ENCODE measurements at places on chromosomes 5 and 9.

DNA sequence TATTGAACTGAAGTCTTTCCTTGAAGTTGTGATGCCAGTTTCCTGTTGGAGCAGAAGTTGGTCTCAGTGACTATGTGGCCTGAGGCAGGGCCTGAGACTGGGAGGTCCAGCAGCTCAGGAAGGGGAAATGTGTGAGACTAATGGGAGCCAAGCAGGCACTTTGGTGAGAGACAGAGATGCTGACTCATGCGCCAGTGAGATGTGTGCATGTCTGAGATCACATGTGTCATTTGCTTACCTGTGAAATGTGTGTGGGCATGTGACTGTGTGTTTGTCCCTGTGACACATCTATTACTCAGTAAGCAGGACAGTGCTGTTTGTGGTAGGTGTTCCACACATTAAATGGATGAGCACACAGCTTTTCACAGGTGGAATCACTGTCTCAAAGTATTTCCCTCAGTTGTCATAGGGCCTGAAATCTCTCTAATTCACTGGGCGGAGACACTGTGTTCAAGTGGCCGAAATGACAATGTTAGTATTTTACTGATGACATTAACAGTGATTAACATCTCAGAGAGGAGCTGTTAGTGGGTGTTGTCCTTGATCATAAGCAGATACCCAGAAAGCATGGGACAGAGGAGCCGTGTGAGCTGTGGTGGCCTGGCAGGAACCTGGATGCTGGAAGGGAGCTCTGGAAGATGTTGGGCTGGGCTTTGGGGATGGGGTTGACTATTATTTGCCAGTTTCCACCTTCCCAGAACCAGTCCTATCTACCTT is 7.4 kb downstream of the NPR2 start:
- no peak for DNase-seq

DNA sequence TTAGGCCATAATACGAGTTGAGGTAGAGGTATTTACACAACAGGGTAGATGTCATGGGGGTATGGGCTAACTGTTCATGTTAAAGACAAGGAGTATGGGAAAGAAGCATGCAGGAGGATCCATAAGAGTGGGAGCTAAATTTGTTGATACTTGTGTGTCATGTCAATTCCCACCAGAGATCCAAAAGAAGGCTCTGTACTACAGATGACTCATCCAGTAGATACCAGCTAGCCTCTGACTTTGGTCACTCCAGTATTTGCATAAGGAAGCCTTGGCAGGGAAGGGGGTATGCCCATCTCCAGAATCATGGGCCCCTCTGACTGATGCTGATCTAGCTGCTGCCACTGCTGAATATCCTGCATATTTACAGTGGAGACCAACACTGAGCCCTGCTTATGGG is 743.7 kb upstream of the GRAMD2B start:
- no peak for DNase-seq

DNA sequence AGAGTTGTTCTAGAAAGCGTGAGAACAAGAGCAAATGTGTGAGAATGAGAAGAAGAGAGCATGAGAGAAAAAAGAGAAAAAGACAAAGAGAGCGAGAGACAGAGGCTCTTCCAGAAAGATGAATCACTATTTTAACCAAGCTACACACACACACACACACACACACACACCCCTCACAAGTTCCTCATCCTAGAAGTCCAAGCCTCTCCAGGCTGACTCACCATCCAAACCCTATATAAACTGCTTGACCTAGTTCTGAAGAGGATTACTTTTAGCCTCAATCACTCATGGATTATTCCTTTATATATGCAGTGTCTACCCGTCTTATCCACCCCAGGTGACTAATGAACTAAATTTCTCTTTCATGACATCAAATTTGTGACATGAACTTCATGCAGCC is 37.6 kb downstream of the C9orf57 start:
- no peak for DNase-seq

DNA sequence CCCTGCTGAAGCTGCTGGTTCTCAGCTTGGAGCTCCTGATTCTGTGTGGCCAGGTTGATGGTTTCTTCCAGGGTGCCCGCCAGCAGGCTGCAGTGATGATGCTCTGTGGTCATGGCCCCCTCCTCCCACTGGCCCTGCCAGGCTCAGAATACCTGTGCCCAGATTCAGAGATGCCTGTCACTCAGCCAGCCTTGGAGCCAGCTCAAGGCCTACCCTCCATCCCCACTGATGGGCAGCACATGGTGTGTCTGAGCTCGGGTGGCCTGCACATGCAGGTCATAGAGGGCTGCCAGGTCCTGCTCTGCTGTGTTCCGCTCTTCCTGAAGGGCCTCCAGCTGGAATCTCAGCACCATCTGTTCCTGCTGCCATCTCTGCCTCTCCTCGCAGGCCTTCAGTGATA is 5.4 kb downstream of the SLC35A4 start:
- DNase-seq = no peak

GRCh38 chr9:124038239-124038638 is 26.7 kb downstream of the LHX2 start:
- no peak for DNase-seq

DNA sequence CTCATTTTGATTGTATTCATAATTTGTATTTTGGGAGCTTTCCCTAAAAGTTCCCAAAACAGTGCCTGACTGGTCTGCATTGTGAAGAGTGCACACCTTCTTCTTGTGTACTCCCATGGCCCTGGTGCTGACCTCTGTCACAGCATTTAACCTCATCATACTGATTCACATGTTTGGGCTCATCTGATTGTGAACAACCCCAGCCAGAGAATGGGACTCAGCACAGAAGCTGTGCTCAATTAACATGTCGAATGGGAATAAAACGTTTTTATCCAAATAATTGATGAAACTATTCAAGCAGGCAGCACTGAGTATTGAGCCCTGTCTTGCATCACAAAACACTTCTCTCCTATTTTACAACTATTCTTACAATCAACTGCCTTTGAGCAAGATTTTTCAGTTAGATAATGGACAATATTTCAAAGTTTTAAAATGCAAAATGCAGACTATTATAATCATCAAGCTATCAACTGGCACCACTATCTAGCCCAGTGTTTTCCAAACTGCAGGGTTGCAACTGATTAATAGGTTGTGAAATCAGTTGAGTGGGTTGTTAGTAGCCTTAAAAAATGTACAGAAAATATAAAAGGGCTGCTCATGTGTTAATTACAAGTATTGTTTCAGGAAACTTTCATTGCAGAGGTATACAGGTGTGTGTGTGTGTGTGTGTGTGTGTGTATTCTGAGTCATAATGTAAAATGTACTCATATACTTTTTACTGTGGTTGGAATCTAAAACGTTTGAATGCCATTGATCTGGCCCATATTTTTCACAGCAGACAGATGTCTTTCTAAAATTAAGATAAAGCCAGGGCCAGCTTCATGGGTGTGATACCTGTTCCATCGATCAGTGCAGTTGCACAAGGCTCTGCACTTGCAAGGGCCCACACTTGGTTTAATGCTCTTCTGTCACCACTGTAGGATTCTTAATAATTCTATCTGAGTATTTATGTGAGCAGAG is 190.5 kb downstream of the PIK3R1 start:
- DNase-seq = no peak

- DNase-seq = no peak
These were observed 111.7 kb downstream of the EDIL3 start for GRCh38 chr5:84272771-84273516.

All from NCI-H1694 (cell line).